ENCODE measurements at places on chromosomes 1 and 21. TPM values are rescaled to one million over a fixed set of nuclear protein-coding genes. Genes with fewer than 3 reads are reported as not detected.

Gene LRRC38
- total RNA-seq, result 1.6 TPM

Gene CELA3B
- not detected for total RNA-seq

Gene IVL
- not detected for total RNA-seq

Gene FCAMR
- total RNA-seq, result not detected

Gene KDM1A
- 157 TPM for total RNA-seq
